Germinal center (tissue), 1 donor: ENCODE measurements at places on chromosomes 1 and 21.
A peak's percentile ranks its signal among the peaks of the same experiment; 100 is the strongest.

- DNase-seq, result no peak
These were observed 5.6 kb upstream of the EIF4G3 start for GRCh38 chr1:21182181-21182731.

GRCh38 chr1:25530186-25531081 lies 13.0 kb upstream of the LDLRAP1 start:
- DNase-seq, result no peak

DNA sequence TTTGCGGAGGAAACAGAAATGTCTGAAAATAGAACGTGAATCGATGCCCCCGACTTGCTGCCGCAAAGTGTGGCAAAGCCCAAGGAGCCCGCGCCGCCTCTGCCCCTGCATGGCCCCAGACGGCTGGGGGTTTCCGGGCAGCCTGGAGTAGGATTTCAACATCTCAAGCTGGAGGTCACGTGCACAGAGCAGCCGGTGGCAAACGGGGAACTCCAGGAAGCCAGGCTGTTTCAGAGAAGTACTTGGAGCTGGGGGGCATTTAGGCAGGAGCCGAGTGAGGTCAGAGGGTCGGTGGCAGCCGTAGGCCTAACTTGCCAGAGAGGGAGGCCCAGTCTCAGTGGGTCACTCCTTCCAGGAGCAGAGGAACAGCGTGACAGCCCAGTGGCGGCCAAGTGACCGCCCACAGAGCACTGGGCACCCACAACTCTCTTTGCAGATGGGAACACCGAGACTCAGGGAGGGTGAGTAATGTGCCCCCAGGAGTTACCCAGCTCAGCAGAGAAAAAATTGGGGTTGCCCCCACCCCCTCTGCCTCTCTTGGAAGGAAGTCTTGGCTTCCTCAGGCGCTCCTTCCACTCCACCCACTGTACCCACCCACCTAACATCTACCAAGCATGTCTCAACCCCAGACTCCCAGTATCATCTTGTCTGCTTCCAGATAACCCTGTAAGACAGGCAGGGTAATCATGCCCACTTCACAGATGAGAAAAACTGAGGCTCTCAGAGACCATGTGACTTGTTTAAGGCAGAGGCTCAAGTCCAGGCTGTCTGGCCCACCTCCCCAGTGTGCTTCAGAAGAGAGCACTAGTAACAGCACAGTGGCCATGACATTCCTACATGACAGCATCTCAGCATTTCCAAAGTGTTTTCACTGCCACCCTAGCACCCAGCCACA lies 179.4 kb downstream of the HIVEP3 start:
- peak; percentile 77 for DNase-seq

DNA sequence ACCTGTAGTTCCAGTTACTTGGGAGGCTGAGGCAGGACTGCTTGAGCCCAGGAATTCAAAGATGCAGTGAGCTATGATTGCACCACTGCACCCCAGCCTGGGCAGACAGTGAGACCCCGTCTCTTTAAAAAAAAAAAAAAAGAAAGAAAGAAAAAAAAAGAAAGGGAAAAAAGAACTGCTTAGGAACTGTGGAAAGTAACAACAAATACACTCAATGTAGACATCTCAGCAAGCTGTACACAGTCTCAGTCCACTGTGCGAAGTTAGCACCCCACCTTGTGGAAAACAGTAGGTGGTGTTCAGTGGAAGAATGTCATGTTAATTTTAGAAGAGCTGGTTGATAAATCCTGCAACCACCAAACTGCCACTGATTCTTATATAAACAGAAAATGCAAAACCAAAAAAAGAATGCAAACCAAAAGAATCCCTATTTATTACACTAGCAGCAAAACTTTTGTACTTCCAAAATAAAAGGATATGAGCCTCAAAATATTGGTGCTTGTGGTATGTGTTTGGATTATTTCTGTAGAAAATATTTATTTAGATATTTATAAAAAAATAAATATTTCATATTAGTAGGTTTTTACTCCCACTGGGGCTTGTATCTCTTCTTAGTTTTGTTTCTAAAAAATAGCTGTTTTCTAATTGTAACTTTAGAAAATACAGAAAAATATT lies 31.1 kb downstream of the ALG14 start:
- peak; percentile 12 for DNase-seq

DNA sequence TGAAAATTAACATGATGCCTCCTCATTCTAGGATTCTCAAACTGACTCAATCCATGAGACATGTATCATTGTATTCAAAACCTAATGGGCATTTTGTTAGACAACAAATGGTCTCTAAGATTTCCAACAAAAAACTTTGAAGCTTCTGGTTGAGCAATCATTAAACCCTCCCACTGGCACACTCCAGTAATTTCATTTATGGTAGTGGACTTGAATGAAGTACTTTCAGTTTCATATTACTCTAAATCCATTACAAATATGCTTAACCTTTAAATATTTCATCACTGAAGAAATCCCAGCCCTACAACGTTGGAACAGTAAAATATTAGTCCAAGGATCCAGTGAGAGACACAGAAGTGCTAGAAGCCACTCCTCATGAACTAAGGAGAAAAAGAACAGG lies 43.5 kb downstream of the GBP6 start:
- DNase-seq, result no peak

DNA sequence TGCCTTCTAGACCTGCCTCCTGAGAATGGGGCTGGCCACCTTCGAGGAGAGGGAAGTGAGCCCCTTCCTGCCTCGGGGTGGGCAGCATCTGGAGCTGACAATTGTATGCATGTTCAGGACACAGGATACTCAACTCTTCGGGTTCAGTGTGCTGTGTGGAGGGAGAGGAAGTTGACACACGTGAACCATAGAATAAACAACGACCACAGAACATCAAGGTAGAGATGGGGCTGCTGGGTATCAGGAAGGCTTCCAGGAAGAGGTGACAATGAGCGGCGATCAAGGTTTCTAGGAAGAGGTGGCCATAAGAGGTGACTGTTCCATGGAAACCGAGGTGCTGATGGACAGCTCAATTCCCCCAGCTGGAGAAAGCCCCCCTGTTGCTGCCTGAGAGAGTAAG lies 22.0 kb downstream of the UBIAD1 start:
- DNase-seq, result no peak

GRCh38 chr1:118999348-119000071 lies 11.4 kb upstream of the TBX15 start:
- no peak for DNase-seq
